Activated naive CD8-positive, alpha-beta T cell treated with anti-CD3 and anti-CD28 coated beads for 36 hours (primary cell): ENCODE measurements at places on chromosomes 3 and 15.

DNA sequence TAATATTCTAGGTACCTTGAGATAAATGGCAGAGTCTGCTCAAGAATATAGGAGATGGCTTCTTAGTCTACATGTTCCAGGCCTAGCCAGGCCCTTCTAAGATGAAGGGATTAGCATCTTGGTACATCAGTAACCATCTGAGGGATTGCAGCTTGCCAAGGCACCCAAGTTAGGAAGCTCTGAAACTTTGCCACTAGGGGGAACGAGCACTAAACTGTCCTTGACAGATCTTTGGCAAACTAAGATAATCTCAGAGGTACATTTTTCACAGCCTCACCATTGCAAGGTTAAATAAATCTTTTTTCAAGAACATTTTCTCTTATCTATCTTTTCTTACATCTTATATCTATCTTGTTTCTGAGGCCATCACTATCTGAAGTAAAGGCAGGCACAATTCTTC, 351.2 kb downstream of the RAP2B start:
- DNase-seq = no peak

DNA sequence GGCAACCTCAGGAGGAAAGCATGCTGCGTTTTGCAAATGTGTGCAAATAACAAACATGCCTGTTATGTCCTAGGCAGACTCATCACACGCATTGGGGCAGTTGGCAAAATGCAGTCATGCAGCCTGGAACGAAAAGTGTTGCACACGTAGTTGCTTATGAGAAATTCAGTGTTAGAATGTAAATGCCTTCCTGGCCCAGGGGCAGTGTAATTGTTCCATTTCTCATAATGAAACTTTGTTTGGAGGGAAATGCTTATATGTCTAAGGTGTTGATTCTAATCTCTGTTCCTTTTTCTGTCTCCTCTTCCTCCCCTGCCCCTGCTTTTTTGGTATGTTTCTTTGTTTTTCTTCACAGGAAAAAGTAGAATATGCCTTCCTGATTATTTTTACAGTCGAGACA, 156.0 kb downstream of the CACNA1D start:
- no peak for DNase-seq

- no peak for DNase-seq
These were observed 824.5 kb downstream of the CADM2 start for GRCh38 chr3:85783291-85783690.

- peak; percentile 17 for DNase-seq
These were observed 151.9 kb upstream of the LINGO1 start for GRCh38 chr15:77784361-77785292.

DNA sequence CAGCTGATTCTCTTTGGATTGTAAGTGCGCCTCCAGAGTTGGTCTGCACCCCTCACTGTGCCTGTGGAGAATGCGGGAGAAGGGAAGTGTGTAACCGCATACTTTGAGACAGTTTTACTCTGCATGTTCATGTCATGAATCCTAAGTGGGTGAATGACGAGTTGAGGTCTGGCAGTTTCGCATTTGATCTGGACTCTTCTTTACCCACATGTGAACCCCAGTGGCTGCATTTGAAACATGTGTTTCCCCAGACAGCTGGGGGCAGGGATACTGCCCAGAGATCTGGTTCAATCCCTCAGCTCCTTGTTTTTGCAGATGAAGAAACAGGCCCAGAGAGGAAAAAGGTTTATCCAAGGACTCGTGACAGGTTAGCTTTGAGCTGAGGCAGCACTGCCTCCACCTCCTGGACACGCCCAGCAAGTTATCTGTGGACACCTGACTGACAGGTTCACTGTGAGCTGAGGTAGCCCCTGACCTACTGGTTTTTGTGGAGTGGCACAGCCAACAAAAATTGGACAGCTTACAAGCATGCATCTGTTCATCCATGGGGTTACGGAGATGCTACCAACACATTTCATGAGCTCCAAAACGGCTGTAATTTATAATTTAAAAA, 207.3 kb downstream of the XXYLT1 start:
- no peak for DNase-seq

DNA sequence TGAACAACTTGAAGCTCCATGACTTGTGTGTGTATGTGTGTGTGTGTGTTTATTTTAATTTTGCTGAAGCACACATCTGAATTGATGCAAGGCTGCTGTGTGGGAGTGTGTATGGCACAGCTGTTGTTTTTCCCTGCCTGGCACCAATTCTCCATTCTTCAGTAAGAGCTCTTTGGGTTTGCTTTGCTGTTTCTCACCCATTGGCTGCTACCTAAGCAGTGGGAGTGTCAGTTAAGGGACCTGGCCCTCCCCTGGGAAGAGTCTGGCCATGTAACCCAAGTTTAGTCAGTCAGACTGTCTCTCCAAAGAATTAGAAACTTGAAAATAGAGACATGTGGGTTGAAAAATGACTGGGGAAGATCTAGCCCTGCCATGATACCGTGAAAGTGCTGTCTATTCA, 126.2 kb upstream of the SYNPR start:
- DNase-seq = no peak

DNA sequence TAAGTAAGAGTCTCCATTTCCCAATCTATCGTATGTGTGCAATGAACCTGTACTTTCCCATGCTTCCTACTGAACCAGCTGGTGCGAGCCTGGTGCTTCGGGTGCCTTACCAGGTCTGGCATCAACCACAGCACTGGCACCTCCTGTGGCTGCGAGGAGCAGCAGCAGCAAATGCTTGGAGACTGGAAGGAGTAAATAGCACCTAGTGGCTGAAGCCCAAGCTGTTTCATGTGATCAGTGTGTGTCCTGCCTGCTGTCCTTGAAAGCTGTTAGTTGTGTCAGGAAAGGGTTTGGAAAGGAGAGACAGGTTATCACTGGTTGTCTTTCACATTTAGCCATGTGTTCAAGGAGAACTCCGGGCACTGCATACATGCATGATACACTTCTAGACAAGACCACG, 31.8 kb downstream of the PCOLCE2 start:
- DNase-seq = no peak

DNA sequence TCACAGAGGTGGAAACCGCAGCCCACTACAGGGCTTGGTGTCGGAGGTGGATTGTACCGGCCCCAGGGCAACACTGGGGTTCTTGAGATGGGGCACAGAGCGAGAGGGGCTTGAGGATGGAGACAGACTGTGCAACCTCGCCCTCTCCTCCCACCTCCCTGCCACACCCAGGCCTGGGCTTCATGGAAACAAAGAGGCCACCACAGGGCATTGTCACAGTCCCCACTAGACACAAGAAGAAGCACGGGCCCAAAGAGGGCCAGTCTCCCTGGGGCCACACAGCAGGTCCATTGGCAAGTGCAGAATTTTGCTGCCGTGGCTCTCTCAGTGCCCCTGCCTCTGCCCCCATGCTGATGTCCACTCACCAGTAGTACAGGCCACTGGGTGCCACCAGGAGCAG, 4.1 kb upstream of the CALML4 start:
- no peak for DNase-seq
